ENCODE measurements at places on chromosomes 4 and X.

DNA sequence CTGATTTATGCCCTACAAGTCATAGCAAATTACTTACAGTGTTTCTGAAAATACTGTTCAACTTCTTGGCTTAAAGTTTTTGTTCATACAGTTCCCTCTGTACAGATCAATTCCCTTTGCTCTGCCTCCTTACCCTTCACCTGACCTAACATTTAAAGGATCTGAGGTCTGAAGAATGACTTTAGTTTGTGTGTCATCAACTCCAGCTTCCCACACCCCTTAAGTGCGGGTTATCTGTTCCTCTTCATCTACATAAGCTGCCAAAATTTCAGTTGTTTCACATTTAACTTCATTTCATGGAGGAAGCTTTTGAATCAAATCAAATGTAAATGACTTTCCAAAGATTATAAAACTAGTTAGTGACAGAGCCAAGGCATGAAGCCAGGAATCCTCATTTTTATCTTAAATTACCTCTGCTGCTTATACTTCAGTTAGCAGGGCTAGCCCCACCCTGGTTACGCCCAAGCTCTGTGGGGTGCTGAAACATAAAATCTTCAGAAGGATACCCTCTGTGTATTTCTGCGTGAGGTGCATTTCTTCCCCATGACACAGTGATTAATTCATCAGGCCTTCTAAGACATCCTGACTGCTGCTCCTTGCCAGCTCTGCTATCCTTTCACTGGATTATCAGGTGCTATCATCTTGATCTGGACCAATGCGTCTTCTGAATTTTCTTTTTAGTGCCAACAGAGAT lies 16.5 kb downstream of the CXCL1 start:
- no peak for DNase-seq

DNA sequence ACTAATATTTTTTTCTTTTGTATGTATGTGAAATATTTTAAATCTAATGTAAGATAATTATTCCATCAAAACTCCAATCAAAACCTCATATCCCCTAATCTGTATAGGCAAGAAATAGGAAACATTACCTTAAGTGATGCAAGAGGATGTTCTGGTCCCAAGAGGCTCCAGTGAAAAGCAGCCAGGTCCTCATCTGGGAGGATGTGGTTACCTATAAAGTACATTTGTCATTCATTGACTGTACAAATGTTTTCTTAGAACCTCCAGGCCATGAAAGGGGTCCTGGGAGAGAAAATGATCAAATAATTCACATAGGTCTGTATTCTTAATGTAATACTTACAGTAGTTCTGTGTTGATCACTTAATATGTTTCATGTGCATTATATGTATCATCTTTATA lies 25.5 kb downstream of the FAM120C start:
- no peak for DNase-seq

- no peak for DNase-seq
These were observed 77.3 kb downstream of the SMIM20 start for GRCh38 chr4:25991340-25991739.

DNA sequence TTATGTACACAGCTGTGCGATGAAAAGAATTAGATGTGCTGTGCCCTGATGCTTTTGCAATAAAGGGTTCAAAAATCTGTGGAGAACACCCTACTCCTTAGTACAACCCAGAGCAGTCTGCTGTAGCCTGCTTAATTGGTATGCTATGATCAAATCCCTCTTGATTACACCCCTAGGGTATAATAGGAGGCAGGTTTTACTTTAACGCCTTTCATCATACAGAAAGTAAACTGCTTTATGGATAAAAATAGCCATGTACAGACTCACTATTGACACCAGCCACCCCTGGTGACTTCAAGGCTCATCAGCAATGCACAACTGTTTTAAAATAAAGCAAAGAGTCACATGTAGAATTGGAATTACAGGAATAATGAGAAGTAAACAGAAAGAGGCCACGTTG lies 315.3 kb downstream of the DMD start:
- no peak for DNase-seq

GRCh38 chr4:10006601-10007435 lies 14.5 kb downstream of the SLC2A9 start:
- peak; percentile 63 for DNase-seq

GRCh38 chr4:154389148-154389547 lies 102.5 kb downstream of the DCHS2 start:
- DNase-seq, result no peak

- DNase-seq, result no peak
These were observed 65.6 kb downstream of the RAB40A start for GRCh38 chrX:103453655-103454054.

GRCh38 chr4:168701061-168701460 lies 204.2 kb downstream of the PALLD start:
- DNase-seq, result no peak

DNA sequence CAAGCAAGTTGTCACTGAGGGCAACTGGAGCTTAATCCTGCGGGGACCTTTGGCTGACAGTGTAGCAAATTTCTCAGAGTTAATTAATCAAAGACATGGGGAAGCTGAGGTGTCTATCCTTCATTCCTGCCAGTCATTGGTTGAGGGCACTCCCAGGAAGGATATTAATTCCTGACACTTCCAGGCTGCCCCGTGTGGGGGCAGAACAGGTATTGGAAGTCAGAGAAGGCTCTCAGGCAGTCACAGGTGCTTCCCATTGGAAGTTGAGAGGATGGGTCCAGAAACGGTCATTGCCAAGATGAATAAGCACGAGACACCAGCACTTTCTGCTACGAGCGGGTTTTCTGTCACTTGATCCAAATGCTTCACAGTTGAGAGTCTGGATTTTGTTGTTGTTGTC lies 29.1 kb upstream of the CD38 start:
- no peak for DNase-seq

GRCh38 chr4:88448889-88449288 lies 8.0 kb upstream of the HERC5 start:
- DNase-seq, result no peak

GRCh38 chr4:4651811-4652755 lies 110.2 kb upstream of the STX18 start:
- no peak for DNase-seq

DNA sequence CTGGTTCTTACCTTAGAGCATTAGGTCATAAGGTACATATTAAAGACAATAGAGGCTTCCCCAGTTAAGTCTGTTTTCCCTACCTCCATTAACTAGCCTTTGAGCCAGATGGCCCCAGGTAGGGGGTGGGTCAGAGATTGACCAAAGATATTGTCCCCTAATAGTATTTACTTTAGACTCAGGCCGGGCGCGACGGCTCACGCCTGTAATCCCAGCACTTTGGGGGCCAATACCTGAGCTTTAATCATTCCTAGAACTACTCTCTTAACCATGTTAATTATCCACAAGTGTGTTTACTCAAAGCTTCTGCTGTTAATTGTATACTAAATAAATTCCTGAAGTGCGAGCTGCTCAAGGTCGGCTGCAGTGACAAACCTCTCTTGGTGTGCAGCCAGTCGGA lies 28.0 kb upstream of the AMBN start:
- DNase-seq, result no peak

GRCh38 chrX:821327-822107 lies 190.9 kb downstream of the SHOX start:
- no peak for DNase-seq

DNA sequence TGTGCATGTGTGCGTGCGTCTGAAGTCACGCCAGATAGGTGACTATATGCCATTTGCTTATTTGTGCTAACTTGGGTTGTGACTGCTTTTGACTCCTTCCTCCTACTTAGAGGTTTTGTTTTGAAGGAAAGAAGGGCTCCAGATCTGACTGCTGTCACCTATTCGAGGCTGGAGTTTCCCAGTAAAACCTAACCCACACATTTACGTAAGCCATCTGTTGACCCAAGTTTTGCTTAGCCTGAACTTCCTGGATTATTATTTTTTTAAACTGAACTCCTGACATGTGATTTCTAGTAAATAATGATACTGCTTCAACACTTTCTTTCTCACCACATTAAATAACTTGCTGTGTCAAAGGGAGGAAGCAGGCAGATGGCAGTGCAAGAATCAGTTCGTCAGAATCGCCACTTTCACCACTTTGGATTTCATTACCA lies 41.5 kb downstream of the DTHD1 start:
- no peak for DNase-seq

DNA sequence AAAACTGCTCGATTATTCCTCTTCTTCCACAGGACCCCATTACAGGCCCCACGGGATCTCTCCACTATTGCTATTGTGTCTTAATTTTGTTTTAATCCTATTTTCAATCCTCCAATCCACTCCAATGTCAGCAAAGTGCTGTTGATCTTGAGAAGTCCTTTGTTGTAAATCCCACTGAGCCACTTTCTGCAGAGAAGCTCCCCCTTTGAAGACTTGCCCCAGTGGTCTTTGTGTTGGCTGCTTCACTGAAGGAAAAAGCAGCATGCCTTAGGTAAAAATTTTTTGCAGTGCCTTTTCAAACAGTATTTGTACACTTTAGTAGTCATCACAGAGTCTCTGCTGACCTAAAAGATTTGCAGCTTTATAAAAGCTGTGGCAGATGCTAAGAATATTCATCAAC lies 252.0 kb upstream of the SLC7A11 start:
- DNase-seq, result no peak

GRCh38 chrX:110665223-110666002 lies 130.2 kb downstream of the CHRDL1 start:
- no peak for DNase-seq

DNA sequence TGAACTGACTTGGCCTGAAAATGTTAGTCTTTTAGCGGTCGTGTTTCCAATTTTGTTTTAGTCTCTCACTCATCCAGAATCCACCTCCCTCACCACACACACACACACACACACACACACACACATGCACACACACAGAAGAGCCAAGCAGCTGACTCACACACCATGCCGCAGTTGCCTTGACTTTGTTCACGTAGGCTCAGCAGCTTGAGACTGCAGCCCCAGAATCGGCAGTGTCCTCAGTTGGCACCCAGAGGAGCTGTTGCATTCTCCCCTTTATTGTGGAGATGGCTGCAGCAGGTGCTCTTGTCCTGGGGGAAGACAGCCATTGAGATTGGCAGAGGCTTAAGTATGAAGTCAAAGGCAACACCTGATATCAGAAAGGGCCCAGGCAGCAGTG lies 20.9 kb upstream of the XPNPEP2 start:
- no peak for DNase-seq

GRCh38 chr4:2248821-2249261 lies 6.9 kb upstream of the HAUS3 start:
- no peak for DNase-seq

DNA sequence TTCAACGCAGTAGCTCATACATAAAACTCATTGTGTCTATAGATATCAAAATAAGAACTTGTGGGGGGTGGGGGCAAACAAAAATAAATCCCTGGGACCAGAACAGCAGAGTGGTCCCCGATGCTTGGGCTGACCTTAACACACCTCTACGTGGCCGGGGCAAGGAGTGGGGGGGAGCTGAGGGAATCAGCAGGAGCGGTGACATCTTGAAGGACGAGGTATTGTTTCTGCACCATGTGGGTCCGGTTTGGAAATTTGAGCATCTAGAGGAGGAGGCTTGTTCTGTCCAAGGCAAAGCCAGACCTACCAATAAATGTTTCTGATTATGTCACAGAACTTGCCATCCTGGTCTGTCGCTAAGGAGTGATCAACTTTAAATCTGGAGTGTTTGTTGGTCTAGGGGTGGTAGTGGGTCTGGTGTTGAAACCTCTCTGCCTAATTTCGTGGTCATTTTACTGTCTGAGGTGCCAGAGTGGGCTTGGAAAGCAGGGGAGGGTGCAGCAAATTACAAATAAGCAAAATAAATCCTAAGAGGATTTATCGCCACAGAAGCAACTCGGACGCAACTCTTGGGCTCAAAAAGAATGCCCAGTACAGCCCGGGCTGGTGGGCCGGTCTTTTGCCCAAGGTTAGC lies 774 bp upstream of the RAPGEF2 start:
- no peak for DNase-seq

DNA sequence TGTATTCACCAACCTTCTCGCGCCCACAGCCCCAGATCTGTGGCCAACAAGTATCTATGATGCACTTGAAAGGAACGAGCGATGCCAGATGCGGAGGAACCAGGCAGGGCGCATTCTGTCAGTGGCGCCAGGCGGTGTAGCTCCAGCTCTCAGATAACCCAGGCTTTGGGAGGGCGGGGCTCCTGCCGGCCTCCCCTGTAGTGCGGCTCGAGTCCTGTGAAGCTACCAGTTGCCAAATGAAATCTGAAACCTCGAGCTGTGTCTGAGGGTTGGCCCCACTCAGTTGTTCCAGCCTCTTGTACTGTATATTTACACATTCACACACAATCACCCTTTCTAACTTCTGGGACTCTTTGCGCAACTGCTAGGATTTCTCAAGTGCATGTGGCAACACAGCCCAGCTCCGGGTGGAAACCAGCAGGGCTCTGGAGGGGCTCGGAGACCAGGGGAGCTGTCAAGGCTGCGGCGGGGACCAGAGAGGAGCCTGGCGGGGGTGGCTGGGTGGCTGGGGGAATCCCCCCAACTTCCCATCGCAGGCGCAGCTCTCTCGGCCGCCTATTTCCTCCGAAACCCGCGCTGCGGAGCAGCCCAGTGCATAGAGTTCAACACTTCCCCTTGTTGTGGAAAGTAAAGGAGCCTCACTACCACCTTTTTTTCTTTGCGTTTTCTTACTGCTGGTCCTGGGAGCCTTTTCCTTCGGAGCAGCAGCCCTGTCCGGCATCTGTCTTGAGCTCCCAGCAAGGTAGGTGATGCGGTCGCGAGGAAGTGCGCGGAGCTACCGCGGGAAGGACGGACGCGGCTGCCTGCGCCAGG lies at the start of gene ARHGAP24:
TSS of gene ARHGAP24 (plus strand) at position 333 of the 813 bp plus-strand sequence.
- DNase-seq, result peak; percentile 29

DNA sequence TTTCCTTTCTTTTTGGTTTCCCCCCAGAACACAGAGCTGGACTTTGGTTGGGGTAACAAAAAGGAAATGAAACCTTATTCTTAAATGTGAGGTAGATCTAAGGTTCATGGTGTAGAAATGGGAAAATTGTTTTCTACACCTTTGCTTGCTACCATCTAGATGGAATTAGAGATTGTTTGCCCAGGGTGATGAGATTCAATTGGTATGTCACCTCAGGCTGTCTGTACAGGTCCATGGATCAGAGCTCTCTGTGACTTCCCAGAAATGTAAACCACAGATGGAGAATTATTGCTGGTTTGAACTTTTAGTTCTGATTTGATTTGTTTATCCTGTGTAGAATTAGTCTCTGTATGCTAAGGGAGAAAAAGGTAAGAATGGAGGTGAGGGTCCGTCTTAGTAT lies 146.7 kb downstream of the PCDH7 start:
- DNase-seq, result no peak

All from GF-D8 (cell line).